ENCODE measurements at places on chromosomes 12 and 14. TPM values are rescaled to one million over a fixed set of nuclear protein-coding genes. Genes with fewer than 3 reads are reported as not detected.

The LHX5 gene
- 0.23 TPM for total RNA-seq

The CLEC9A gene
- not detected for total RNA-seq

The FBRSL1 gene
- total RNA-seq, result 62.3 TPM

The NAA30 gene
- total RNA-seq, result 23.2 TPM

The EML5 gene
- 0.66 TPM for total RNA-seq

The C14orf93 gene
- 5.8 TPM for total RNA-seq

The SERPINA9 gene
- total RNA-seq, result not detected

All from PC-3 (cell line).